ENCODE measurements at places on chromosomes 5 and 9. TPM values are rescaled to one million over a fixed set of nuclear protein-coding genes. Genes with fewer than 3 reads are reported as not detected.

The INPP5E gene
- total RNA-seq, result 16.0 TPM

The ARID3C gene
- not detected for total RNA-seq

The PCDHGA12 gene
- total RNA-seq, result 0.16 TPM

The FEM1C gene
- total RNA-seq, result 13.7 TPM

The SPACA9 gene
- total RNA-seq, result 2.3 TPM

The PCDHGB4 gene
- total RNA-seq, result not detected

The PPP3R2 gene
- not detected for total RNA-seq

The VDAC1 gene
- total RNA-seq, result 289 TPM

The GRM6 gene
- total RNA-seq, result not detected

The SLC2A8 gene
- 1.4 TPM for total RNA-seq

The CNTNAP3 gene
- not detected for total RNA-seq

The FOXI1 gene
- not detected for total RNA-seq

The F2RL1 gene
- total RNA-seq, result 0.46 TPM

The SAXO1 gene
- not detected for total RNA-seq

The MAMDC4 gene
- 21.5 TPM for total RNA-seq

The MPDZ gene
- not detected for total RNA-seq

The AGGF1 gene
- total RNA-seq, result 25.6 TPM
